Activated T-helper 1 cell treated with anti-CD3 and anti-CD28 coated beads, Interleukin-2, amount 50 U/mL, for 16 hours (primary cell): ENCODE measurements at places on chromosomes 6 and 20.

DNA sequence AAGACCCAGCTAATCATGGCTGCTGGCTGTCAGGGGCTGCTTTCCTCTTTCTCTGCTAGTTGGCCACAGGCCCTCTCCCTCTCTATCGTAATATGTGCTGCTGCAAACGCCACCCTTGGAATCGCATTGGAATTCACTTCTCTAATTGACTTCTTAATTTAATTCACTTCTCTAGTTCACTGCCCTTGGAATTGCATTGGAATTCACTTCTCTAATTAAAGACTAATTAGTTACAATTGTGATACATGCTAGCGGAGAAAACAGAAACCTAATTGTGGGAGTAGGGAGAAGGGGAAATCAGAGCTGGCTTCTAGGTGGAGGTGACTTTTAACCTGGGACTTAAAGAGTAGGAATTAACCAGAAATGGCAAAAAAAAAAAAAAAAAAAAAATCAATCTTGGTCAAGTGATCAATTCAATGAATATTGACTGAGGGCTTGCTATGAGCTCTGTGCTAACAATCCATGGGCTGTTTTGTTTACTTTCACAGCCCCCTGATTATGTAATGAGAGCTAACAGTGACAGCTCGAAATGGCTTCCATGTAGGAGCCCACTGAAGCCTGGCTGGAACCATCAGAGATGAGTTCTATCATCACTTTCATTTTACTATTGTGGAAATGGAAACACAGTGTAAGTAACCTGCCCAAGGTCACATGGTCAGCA, 11.3 kb downstream of the ZFP64 start:
- DNase-seq = no peak

DNA sequence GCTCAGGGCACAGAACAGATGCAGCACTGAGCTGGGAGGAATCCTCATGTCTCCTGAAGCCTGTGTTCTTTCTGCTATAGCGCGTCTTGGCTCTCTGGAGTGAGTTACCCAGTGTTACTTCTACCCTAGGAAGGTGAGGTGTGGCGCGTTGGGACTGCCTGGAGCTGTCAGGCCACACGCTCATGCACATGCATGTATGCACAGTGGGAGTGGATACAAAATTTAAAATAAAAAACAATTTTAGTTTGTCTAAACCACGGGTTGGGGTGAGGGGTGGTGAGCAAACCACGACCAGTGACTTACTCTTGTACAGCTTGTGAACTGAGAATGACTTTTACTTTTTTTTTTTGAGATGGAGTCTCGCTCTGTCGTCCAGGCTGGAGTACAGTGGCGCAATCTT, 298.6 kb upstream of the SUPT3H start:
- no peak for DNase-seq

DNA sequence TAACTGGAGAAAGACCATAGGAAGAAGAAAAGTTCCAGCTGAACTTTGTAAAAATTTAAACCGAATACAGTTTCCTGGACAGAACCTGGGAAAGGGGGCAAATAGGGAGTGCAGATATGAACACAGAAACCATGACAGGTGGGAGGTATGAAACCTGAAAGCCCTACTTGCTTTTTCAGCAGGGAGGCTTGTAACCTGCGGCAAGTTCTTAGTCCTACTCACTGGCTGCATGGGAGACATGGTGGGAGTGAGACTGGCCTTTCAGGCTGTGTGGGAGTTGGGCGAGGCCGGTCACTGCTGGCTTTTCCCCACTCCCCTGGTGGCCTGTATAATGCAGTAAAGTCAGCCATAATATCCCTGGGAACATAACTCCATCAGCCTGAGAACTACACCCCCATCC, 54.2 kb downstream of the ROS1 start:
- no peak for DNase-seq

DNA sequence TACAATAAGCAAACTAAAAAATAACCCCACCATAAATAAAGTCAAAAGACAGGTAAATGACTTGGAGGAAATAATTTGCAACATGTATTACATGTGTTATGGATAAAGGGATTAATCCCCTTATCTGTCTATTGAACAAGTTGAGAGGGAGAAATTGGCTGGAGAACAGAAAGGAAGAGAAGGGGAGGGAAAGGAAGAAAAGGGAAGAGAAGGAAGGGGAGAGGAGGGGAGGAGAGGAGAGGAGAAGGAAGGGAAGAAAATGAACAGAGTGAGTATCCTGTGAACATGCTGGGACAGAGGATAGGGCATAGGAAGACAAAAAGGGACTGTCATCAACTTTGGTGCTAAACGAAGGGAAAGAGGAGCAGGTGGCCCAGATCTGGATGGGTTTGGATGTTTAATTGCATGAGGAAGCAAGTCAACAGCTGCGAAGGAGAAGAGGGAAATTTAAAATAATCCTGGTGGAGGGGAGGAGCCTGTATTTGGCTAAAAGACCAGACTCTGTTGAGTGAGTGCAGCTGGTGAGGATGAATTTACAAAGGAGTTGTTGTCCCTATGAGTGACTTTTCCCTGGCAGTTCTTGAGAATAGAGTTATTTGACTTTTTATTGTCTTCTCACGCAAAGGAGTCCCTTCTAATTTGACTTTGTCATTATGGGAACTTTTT, 14.2 kb upstream of the SHLD1 start:
- no peak for DNase-seq

DNA sequence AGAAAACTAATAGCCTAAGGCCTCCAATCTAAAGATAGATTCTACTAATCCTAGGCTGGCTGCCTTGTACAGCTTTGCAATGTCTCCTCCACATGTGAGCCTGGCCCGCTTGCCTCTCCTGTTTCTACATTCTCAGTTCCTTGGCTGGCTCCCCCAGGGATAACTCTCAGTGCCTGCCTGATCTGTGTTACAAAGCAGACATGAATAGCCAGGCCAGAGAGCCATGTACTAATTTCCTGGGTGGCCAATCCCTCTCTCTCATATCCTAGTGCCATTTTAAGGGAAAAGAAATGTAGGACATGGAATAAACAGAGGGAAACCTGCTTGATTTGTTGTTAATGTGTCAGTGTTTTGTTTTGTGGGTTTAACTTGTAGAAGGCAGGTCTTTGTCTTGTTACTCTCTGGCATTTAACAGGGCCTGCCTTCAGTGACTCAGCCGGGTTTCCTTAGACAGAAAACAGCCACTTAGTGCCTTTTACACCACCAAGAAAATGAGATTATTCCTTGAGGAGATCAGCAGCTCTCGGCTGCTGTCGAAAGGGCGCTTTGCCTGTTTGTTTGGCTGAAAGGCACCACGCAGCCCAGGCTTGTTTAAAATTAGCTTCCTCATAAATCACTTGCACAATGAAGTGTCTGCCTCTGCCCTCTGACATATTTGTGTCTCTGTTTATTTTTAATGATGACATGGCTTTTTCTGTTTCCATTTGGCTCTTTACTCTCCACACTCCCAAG, 702.7 kb downstream of the MAFB start:
- DNase-seq = no peak

GRCh38 chr20:4949833-4950178, 51.5 kb downstream of the SLC23A2 start:
- no peak for DNase-seq

- no peak for DNase-seq
Measured at GRCh38 chr6:99611148-99611547, 4.5 kb downstream of the PRDM13 start.

GRCh38 chr20:36066777-36067176, 87.8 kb upstream of the EPB41L1 start:
- DNase-seq = no peak

- DNase-seq = no peak
Measured at GRCh38 chr20:51562332-51563173, 20.0 kb upstream of the NFATC2 start.

DNA sequence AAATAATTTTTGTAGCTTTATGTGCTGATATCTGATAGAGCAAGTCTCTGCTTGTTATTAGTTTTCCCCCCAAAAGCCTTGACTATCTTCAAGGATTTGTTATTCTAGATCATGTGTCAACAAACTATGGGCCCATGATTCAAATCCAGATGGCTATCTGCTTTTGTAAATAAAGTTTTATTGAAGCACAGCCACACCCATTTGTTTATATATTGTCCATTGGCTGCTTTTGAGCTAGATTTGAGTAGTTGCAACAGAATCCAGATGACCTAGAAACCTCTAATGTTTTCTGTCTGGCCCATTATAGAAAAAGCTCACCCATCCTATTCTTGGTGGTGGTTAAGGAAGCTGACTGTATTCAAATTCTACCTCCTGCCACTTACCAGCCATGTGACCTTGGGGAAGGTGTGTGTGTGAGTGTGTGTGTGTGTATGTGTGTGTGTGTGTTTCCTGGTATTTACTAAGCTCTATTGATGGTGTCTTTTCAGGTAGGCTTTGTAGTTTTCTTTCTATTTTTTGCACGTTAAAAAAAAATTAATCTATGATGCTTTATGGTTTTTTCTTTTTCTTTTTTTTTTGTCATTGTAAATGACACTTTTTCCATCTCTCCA, 1.3 kb upstream of the GTSF1L start:
- DNase-seq = no peak

GRCh38 chr6:169723991-169724493, 258 bp downstream of the PHF10 start:
- peak; percentile 41 for DNase-seq

DNA sequence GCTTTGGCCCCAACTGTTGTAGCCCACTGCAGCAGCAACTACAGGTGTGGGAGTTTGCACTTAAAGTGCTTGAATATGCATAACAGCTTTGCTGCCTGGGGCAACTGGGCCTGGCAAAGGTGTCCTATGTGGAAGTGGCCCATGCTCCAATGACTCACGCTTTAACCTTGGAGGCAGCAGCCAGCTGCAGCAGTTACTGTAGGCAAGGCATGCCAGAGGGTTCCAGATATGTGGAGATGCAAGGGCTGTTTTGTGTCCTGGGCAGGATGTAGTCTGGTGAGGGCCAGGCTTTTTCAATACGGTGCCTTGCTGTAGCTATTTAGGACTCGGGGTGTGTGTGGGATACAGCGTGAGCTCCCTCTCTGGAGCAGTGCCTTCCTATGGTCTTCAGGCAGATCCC, 150.3 kb downstream of the NKAIN2 start:
- DNase-seq = no peak

DNA sequence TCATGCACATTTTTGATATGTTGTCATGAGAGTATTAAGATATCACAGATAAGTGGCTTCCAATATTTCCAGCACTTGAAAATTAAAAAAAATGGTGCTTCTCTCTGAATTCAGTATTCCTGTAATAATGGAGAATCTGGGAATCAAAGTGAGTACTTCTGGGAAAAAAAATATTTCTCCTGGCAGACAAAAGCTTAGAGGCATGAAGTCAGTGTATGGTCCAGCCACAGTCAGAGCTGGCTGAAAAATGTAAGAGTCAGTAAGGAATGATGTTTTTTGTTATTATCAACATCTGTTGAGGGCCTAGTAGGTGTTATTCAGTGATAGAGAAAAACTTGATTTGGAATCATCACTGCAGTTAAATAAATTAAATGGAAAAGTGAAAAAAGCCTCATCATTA, 3.2 kb upstream of the RFPL4B start:
- DNase-seq = no peak

GRCh38 chr6:90098001-90098531, 198.6 kb downstream of the BACH2 start:
- no peak for DNase-seq

GRCh38 chr20:13941031-13941430, 49.4 kb downstream of the SEL1L2 start:
- no peak for DNase-seq

GRCh38 chr6:135624402-135625295, 127.1 kb upstream of the AHI1 start:
- DNase-seq = no peak

DNA sequence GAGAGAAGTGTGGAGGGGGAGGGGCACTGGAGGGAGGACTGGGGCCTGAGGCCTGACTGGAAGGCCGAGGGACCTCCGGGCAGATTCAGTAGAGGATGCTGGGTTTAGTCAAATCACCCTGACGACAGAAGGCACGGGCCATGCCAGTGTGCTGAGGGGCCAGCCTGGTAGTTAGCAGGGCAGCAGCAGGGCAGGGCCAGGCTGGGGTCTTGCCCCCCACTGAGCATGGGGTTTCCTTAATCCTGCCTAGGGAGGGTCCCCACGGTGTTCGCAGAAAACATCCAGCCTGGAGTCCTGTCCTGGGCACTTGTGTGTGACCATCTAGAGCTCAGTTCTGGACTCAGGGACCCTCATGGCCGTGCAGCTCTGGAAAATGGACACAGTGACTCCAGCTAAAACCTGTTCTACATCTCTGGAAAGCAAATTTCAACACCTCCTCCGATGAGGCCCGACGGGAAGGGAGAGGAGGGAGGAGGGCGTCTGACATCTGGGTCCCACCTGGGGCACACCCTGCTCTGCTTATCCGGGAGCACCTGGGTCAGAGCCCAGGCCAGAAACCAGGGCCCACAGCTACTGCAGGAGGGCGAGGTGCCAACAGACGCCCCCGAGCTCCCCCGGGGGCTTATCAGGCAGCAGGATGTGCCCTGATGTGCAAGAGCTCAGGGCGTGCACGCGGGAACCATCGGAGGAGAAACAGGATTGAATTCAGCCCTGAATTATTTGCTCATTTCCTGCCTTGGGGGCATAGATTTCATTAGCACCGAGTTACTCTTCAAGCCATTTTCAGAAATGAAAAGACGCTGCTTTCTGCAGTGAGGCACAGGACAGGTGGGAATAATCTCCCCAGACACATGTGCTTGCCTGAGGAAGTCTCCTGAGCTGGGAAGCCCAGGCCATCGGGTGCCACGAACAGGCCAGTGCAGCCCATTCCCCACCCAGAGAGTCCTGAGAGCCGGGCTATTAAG, 78.0 kb upstream of the MPC1 start:
- DNase-seq = no peak

DNA sequence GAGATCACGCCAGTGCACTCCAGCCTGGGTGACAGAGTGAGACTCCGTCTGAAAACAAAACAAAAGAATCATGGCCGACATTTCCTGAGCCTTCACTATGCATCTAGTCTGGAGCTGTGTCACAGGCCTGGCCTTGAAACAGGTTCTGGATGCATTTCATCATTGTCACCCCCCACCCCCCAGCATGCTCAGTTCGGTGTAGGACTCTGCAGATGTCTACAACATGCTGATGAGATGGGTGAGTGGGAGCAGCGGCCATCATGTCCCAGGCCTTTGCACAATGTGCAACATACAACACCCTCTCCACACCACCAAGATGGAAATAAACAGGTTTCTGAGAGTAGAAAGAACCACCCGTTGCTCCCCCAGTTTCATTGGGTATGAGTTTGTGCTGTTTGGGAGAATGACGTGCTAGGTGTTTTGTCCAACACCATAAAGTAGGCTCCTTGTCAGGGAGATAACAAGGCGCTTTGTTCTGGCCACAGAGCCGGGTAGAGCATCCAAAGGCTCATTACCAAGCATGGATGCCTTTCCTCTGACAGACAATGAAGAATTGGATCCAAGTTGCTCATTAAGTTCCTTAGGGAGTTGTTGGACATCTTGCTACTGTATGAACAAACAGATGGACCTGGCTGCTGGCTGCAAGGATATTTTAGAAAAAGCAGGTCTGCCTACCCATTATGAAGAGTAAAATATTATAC, 22.1 kb downstream of the SNHG17 start:
- no peak for DNase-seq

DNA sequence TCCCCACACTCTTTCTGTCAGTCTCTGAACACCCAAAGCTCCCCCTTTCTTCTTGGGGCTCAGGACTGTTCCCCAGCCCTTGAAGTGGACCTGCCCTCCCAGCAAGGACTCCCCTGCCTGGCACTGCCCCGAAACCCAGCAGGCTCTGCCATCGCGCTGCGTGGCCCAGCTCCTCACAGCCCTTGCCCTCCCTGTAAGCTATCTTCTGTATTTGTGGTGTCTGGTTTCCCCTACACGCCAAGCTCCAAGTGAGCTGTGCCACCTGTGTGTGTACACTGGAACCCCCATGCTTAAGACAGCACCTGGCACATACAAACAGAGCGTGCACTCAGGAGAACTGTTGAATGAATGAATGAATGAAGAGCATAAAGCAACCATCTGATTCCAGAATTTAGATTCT, 57.7 kb downstream of the TMEM242 start:
- DNase-seq = no peak
